CD8-positive, alpha-beta memory T cell (primary cell): ENCODE measurements at places on chromosomes 6 and 20. TPM values are rescaled to one million over a fixed set of nuclear protein-coding genes. Genes with fewer than 3 reads are reported as not detected.

GPLD1 gene
- total RNA-seq = 0.64 TPM

PROKR2 gene
- total RNA-seq = not detected

ROS1 gene
- not detected for total RNA-seq

BPI gene
- not detected for total RNA-seq

GHRH gene
- total RNA-seq = not detected

MAP1LC3A gene
- 1.5 TPM for total RNA-seq

SH3BGRL2 gene
- total RNA-seq = 0.81 TPM

CLVS2 gene
- not detected for total RNA-seq

SIGLEC1 gene
- total RNA-seq = 0.24 TPM

PTCHD4 gene
- total RNA-seq = not detected

AGPAT1 gene
- total RNA-seq = 42.5 TPM

POM121L2 gene
- total RNA-seq = not detected

FHL5 gene
- total RNA-seq = not detected

CST2 gene
- total RNA-seq = not detected

C6orf15 gene
- total RNA-seq = not detected

FAM83C gene
- total RNA-seq = not detected

LINC00237 gene
- total RNA-seq = not detected

KHDC1 gene
- 6.3 TPM for total RNA-seq

CRISP3 gene
- not detected for total RNA-seq

RHAG gene
- not detected for total RNA-seq

CFAP61 gene
- total RNA-seq = not detected

PREP gene
- 50.0 TPM for total RNA-seq

ENPP5 gene
- 0.48 TPM for total RNA-seq

PRRT1 gene
- 0.55 TPM for total RNA-seq

BACH2 gene
- total RNA-seq = 41.8 TPM

GPX5 gene
- not detected for total RNA-seq

SYCP2L gene
- total RNA-seq = not detected

MLIP gene
- not detected for total RNA-seq

KCNQ5 gene
- total RNA-seq = 8.5 TPM

ACTL10 gene
- total RNA-seq = 4.6 TPM

TPD52L1 gene
- total RNA-seq = not detected

TFB1M gene
- total RNA-seq = 40.8 TPM

CCR6 gene
- 3.5 TPM for total RNA-seq

SYCP2 gene
- total RNA-seq = 3.4 TPM

MAP7 gene
- 0.50 TPM for total RNA-seq

FAM83B gene
- not detected for total RNA-seq

LKAAEAR1 gene
- total RNA-seq = 0.29 TPM
